ENCODE measurements at places on chromosomes 7 and 10. TPM values are rescaled to one million over a fixed set of nuclear protein-coding genes. Genes with fewer than 3 reads are reported as not detected.

NANOS1 gene
- 7.8 TPM for total RNA-seq

- no peak overlapping the region for H3K27ac ChIP-seq
- no peaks in the 10 kb centered on the region for H3K36me3 ChIP-seq
- DNase-seq: no peak
- no peak overlapping the region for H3K4me3 ChIP-seq
These were observed 37.8 kb downstream of the HIPK2 start for GRCh38 chr7:139739863-139740597.

SPDYE1 gene
- total RNA-seq: not detected

ZNF777 gene
- 5.2 TPM for total RNA-seq

GRCh38 chr7:47937711-47938573 lies 10.3 kb downstream of the PKD1L1 start:
- no peaks in the 10 kb centered on the region for H3K27me3 ChIP-seq
- H3K4me1 ChIP-seq: peaks cover 18% of the 10 kb centered on the region
- no peak overlapping the region for H3K4me3 ChIP-seq
- H3K36me3 ChIP-seq: no peaks in the 10 kb centered on the region
- no peak for DNase-seq
- H3K27ac ChIP-seq: no peak overlapping the region

- H3K27me3 ChIP-seq: no peaks in the 10 kb centered on the region
- H3K4me3 ChIP-seq: no peak overlapping the region
- peaks cover 6% of the 10 kb centered on the region for H3K4me1 ChIP-seq
- no peaks in the 10 kb centered on the region for H3K36me3 ChIP-seq
- no peak overlapping the region for H3K27ac ChIP-seq
- no peak for DNase-seq
These were observed 24.2 kb upstream of the LIPN start for GRCh38 chr10:88735661-88736060.

GRCh38 chr10:113922787-113923570 lies 68.5 kb downstream of the NHLRC2 start:
- no peaks in the 10 kb centered on the region for H3K27me3 ChIP-seq
- H3K4me1 ChIP-seq: no peaks in the 10 kb centered on the region
- H3K36me3 ChIP-seq: no peaks in the 10 kb centered on the region
- no peak overlapping the region for H3K4me3 ChIP-seq

DNA sequence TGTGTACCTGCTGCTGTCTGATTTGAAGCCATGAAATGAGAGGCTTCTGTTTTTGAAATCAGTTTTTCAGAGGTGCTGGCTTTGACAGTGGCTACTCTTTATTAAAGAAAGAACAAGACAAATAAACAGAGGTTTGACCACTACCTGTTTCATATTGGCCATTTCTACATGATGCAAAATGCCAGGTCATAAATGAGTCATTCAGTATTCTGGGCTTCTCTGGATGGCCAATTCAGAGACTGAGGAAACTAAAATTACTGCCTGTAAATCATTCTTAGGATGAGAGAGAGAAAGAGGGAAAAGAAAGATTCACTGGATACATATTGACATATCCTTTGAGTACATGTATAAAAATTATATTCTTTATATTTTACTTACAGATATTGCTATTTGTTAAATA lies 303.3 kb upstream of the ETV1 start:
- H3K27me3 ChIP-seq: no peaks in the 10 kb centered on the region
- no peak overlapping the region for H3K4me3 ChIP-seq
- no peak overlapping the region for H3K27ac ChIP-seq
- H3K4me1 ChIP-seq: peaks cover 10% of the 10 kb centered on the region

DNA sequence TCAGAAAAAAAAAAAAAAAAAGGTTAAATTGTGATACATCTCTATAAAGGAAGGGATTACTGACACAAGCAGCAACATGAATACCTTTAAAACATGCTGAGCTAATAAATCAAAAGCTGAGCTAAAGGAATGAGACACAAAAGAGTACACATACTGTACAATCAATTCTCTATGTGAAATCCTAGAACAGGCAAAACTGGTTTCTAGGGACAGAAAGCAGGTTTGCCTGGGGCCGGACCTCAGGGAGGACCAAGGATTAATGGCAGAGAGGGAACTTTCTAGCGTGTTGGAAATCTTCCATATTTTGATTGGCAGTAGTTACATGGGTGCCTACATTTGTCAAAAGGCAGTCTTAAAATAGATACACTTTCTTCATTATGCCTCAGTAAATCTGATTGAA lies 52.5 kb downstream of the KLRG2 start:
- no peak overlapping the region for H3K4me3 ChIP-seq
- H3K27ac ChIP-seq: peak overlapping the region; percentile 65
- no peaks in the 10 kb centered on the region for H3K27me3 ChIP-seq
- DNase-seq: no peak
- H3K4me1 ChIP-seq: no peaks in the 10 kb centered on the region
- H3K36me3 ChIP-seq: no peaks in the 10 kb centered on the region

ST8SIA6 gene
- total RNA-seq: 2.3 TPM

GRCh38 chr7:77783545-77783944 lies 14.7 kb downstream of the TMEM60 start:
- DNase-seq: no peak
- no peak overlapping the region for H3K27ac ChIP-seq
- H3K27me3 ChIP-seq: no peaks in the 10 kb centered on the region
- no peaks in the 10 kb centered on the region for H3K4me1 ChIP-seq
- H3K36me3 ChIP-seq: no peaks in the 10 kb centered on the region

DNA sequence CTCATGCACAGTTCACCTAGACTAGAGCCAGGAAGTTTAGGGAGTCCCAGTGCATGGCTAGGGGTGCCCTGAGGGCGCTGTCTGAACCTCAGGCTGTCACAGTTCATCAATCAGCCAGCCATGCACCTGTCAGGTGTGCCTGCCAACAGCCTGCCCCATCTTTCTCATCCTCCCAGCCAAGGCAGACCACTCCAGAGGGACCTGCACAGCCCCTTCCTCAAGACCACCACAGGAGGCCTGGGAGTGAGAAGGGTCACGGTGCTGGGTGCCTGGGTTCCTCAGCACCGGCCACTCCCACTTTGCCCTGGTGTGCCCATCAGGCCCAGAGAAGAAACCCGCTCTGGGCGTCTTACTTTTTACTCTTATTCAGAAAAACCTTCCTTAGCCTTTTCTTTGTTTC lies 8.4 kb downstream of the ATP6V1F start:
- no peak overlapping the region for H3K4me3 ChIP-seq
- no peak for DNase-seq
- H3K4me1 ChIP-seq: peaks cover 19% of the 10 kb centered on the region
- H3K27ac ChIP-seq: no peak overlapping the region
- no peaks in the 10 kb centered on the region for H3K36me3 ChIP-seq

DNA sequence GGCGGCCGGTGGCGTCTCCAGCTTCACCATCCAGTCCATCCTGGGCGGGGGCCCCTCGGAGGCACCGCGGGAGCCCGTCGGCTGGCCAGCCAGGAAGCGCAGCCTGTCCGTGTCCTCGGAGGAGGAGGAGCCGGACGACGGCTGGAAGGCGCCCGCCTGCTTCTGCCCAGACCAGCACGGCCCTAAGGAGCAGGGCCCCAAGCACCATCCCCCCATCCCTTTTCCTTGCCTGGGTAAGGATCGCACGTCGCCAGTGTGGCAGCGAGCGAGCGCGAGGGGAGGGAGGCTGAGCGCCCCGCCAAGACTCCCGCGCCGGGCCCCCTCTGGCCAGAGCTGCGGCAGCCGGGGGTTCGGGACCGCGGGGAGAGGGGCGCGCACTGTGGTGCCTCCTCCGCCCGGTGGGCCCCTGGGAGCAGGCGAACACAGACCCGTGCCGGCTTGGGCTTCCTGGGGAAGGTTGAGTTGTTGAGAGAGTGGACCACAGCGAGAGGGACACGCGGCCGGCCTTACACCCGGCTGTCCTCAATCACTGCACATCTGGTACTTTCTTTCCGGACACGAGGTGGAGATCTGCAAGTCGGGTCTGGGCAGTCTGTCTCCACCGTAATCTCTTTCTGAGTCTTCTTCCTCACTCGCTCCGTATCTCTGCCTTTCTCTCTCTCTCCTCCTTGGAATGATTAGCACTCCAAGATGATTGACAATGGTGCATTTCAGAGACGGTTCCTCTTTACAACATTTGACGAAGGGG lies 652 bp downstream of the HMX2 start:
- H3K27ac ChIP-seq: no peak overlapping the region
- H3K27me3 ChIP-seq: peaks cover 94% of the 10 kb centered on the region
- peaks cover 71% of the 10 kb centered on the region for H3K4me1 ChIP-seq
- peak; percentile 75 for DNase-seq

GRCh38 chr7:148746135-148746534 lies 47.4 kb downstream of the CUL1 start:
- peaks cover 31% of the 10 kb centered on the region for H3K4me1 ChIP-seq
- H3K4me3 ChIP-seq: peak overlapping the region; percentile 16
- H3K36me3 ChIP-seq: peaks cover 1% of the 10 kb centered on the region
- no peak for DNase-seq
- H3K27me3 ChIP-seq: no peaks in the 10 kb centered on the region

- H3K4me3 ChIP-seq: no peak overlapping the region
- no peaks in the 10 kb centered on the region for H3K36me3 ChIP-seq
- H3K27me3 ChIP-seq: no peaks in the 10 kb centered on the region
- H3K27ac ChIP-seq: no peak overlapping the region
These were observed 299.1 kb downstream of the PLXNA4 start for GRCh38 chr7:132276976-132277725.

GRCh38 chr7:17026269-17026668 lies 144.5 kb upstream of the AGR3 start:
- H3K27me3 ChIP-seq: no peaks in the 10 kb centered on the region
- no peak overlapping the region for H3K27ac ChIP-seq
- no peaks in the 10 kb centered on the region for H3K36me3 ChIP-seq
- no peaks in the 10 kb centered on the region for H3K4me1 ChIP-seq
- H3K4me3 ChIP-seq: no peak overlapping the region

HIF1AN gene
- 25.3 TPM for total RNA-seq

GRCh38 chr7:115042596-115042995 lies 120.7 kb downstream of the MDFIC start:
- H3K36me3 ChIP-seq: no peaks in the 10 kb centered on the region
- DNase-seq: no peak
- no peak overlapping the region for H3K27ac ChIP-seq
- H3K4me1 ChIP-seq: peaks cover 8% of the 10 kb centered on the region
- H3K4me3 ChIP-seq: no peak overlapping the region
- no peaks in the 10 kb centered on the region for H3K27me3 ChIP-seq

GRCh38 chr7:41787651-41788350 lies 84.9 kb upstream of the INHBA start:
- no peaks in the 10 kb centered on the region for H3K4me1 ChIP-seq
- no peaks in the 10 kb centered on the region for H3K27me3 ChIP-seq
- no peak overlapping the region for H3K4me3 ChIP-seq
- H3K27ac ChIP-seq: no peak overlapping the region

- H3K36me3 ChIP-seq: no peaks in the 10 kb centered on the region
- DNase-seq: no peak
- H3K4me1 ChIP-seq: no peaks in the 10 kb centered on the region
- H3K27me3 ChIP-seq: no peaks in the 10 kb centered on the region
- H3K4me3 ChIP-seq: no peak overlapping the region
- H3K27ac ChIP-seq: no peak overlapping the region
These were observed 62.2 kb downstream of the FAM241B start for GRCh38 chr10:69692267-69692666.

DNA sequence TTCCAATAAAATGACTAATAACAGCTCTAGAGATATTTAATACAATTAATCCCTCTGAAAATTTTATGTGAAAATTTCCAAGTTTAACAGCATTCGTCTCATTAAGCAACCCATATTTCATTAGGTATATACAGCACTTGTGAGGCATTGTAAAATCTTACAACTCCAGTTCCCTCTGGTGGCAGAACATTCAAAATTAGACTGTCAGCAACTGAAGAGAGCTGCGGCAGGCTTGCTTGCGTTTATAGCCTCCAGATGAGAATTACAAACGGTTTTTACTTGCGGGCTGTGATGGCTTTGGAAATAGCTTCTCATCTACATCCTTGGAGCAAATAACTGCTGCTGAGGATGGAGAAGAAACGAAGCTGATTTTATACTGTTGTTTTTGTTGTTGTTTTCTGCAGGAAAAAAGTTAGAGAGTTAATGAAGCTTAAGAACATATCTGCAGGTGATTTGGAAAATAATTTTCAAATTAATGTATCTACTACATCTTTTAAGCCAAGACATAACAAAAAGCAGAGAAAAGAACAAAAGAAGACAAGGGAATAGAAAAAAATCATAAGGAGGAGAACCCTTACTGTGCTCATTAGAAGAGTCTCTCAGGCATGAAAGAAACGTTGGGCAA lies 171.3 kb downstream of the MAGI2 start:
- no peaks in the 10 kb centered on the region for H3K36me3 ChIP-seq
- no peak overlapping the region for H3K27ac ChIP-seq
- H3K4me3 ChIP-seq: no peak overlapping the region

GRCh38 chr10:21304198-21304597 lies 221.3 kb downstream of the SKIDA1 start:
- H3K27me3 ChIP-seq: no peaks in the 10 kb centered on the region
- no peaks in the 10 kb centered on the region for H3K36me3 ChIP-seq
- peaks cover 8% of the 10 kb centered on the region for H3K4me1 ChIP-seq
- no peak overlapping the region for H3K4me3 ChIP-seq

- H3K36me3 ChIP-seq: no peaks in the 10 kb centered on the region
- no peak for DNase-seq
- no peak overlapping the region for H3K27ac ChIP-seq
- H3K4me3 ChIP-seq: no peak overlapping the region
These were observed 240.0 kb downstream of the BICC1 start for GRCh38 chr10:58752665-58753064.

DNA sequence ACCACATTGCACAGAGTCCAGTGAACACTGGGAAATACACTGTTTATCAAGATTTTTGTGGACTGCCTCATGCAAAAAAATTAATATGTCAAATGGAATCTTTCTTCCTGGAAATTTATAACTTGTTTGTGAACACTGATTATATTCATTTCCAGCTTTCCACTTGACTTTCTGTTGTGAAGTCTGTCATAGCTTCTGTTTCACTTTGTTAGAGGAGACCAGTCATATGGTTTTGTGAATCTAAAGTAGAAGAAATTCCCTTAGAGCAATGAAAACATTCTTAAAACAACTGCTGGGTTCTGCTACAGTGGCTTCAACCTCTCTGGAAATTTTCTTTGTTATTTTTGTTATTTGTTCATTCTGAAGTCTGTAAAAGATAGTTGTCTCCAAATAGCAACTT lies 349.5 kb upstream of the NFE2L3 start:
- no peak for DNase-seq
- H3K27ac ChIP-seq: no peak overlapping the region
- no peaks in the 10 kb centered on the region for H3K4me1 ChIP-seq
- H3K27me3 ChIP-seq: no peaks in the 10 kb centered on the region
- H3K36me3 ChIP-seq: no peaks in the 10 kb centered on the region
